H9 (cell line): ENCODE measurements at places on chromosomes 11 and 22. TPM values are rescaled to one million over a fixed set of nuclear protein-coding genes. Genes with fewer than 3 reads are reported as not detected.

Gene DEFB131B
- not detected in 2 replicates for total RNA-seq

DNA sequence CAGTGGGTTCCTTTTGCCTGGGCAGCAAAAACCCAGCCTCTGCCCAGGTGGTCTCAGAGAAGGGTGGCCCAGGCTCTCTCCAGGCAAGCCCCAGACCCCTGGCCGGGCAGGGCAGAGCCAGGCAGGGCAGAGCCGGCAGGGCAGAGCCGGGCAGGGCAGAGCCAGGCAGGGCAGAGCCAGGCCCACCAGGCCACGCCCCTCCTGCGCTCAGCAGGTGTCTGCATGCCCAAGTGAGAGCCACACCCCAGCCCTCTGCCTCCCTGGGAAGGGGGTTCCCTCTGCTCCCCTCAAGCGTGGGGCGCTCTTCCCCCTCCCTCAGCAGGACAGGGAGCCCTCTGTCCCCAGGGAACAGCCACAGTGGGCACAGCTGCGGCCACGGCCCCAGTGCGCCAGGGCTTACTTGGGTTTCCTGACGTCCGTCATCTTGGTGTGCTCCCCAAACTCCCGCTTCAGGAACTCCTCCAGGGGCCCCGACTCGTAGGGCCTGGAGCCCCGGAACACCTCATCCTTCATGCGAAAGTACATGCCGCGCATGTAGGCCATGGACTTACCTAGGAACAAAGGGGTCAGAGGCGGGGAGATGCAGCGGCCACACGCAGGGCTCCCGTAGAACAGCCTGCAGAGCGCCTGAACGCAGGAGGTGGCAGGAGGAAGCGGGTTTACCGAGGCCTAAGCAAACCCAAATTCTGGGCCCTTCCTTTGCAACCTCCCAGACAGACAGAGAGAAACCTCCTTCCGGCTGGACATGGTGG is 10.1 kb upstream of the BAIAP2L2 start:
- no peak for DNase-seq

Gene NRXN2
- total RNA-seq = 3.9 and 4.8 TPM in 2 replicates

DNA sequence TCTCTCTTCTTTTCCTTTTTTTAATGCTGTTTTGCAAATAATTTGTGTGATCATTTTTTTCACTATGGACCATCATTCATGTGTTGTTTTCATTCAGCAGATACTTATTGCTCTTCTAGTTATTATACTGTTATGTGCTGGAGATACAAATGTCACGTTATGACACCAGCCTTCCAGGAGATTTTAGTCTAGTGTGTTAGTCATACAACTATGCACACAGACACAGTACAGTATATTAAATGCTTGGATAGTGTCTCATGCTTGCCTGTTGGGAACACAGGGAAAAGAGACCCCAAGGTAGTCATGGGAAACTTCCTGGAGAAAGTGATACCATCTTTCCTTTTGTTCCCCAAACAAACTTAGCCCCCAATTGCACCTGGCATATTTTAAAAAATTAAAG is 116.1 kb downstream of the UVRAG start:
- no peak for DNase-seq

GRCh38 chr22:22667966-22668880 is 23.8 kb downstream of the GGTLC2 start:
- no peak for DNase-seq

- peak; percentile 86 for DNase-seq
Measured at GRCh38 chr11:63614136-63614671, at the start of gene PLAAT3. Gene PLAAT3 (minus strand): TSS chr11:63614433. CDS start chr11:63614014, 419 bp downstream.

GRCh38 chr11:35090125-35090524 is 48.8 kb upstream of the CD44 start:
- DNase-seq = no peak

GRCh38 chr22:40428796-40429195 is 58.4 kb downstream of the SGSM3 start:
- DNase-seq = no peak

Gene PANX2
- total RNA-seq = 6.7 and 8.0 TPM in 2 replicates

Gene NDUFS8
- 213 and 214 TPM in 2 replicates for total RNA-seq

DNA sequence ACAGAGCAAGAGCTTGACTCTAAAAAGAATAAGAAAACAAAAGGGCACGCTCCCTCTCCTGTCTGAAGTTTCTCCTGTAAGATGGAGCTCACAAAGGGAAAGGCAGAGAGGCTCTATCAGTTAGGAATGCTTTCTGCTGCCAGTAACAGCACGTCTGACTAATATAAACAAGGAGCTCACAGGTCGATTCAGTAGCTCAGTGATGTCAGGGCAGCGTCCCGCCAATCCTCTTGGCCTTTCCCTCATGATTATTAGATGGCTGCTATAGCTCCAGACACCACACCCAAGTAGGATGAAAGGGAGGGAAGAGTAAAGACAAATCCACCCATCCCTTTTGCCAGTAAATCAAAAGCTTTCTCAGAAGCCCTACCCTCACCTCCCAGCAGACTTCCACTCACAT is 51.3 kb upstream of the HMGXB4 start:
- no peak for DNase-seq

Gene TMPRSS6
- not detected in 2 replicates for total RNA-seq

- DNase-seq = no peak
Measured at GRCh38 chr22:17120711-17121232, 388 bp downstream of the TMEM121B start.

Gene RNF26
- total RNA-seq = 56.2 and 57.6 TPM in 2 replicates

Gene DLG2
- total RNA-seq = 8.0 and 8.2 TPM in 2 replicates
